Hematopoietic multipotent progenitor cell treated with erythropoietin and hydrocortisone succinate and interleukin-3 and kit ligand, for 6 days (in vitro differentiated cells): ENCODE measurements at places on chromosomes 6 and 20.
A peak's percentile ranks its signal among the peaks of the same experiment; 100 is the strongest.

GRCh38 chr6:163956571-163957407, 542.3 kb downstream of the QKI start:
- DNase-seq, result peak; percentile 91

GRCh38 chr6:70901324-70901723, 55.5 kb downstream of the B3GAT2 start:
- no peak for DNase-seq

DNA sequence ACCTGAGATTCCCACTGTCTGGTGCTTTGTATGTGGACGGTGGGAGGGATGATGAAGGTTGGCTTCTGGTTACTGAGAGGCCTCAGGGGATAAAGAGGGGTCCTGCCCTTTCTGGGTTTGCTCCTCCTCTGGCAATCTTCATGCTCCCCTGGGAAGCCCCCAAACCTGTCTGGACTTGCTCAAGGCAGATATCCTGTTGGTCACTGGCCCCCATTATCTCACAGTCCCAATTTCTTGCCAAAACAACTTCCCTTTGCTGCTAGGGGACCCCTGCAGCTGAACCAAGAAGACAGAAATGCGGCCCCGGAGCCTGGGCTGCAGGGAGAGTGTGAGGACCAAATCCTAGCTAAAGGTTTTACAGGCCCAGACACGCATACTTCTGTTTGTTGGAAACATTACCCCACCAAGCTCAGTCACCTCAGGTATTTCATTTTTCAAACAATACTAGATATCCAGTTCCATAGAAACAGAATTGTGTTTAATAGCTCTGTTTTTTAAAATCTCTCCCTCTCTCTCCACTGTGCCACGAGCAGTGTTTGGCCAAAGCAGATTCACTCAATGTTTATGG, 63.4 kb upstream of the MRPS10 start:
- DNase-seq, result no peak

DNA sequence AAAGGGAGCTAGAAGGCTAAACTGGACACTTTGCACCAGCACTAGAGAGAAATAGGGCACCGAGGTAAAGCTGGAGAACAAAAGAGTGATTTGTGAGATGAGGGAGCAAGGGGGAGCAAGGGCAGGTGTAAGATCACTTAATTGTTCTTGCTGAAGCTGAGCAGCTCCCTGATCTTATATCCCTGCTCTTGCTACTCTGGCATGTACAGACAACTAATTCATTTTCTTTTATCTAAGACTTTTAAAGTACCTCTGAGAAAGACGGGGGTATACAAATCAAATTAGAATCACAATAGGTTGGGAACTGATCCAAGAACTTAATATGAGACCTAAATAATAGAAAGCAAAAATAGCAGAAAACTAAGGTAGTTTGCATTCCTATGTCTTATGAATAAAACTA, 381.7 kb upstream of the POU3F2 start:
- DNase-seq, result no peak

GRCh38 chr6:1952740-1953360, 292.6 kb downstream of the GMDS start:
- DNase-seq, result no peak

- DNase-seq, result no peak
These were observed 361.4 kb upstream of the KCNQ5 start for GRCh38 chr6:72260489-72260888.

GRCh38 chr6:89605861-89606260, 32.7 kb downstream of the LYRM2 start:
- DNase-seq, result no peak

GRCh38 chr20:10936786-10937185, 263.0 kb upstream of the JAG1 start:
- DNase-seq, result no peak

DNA sequence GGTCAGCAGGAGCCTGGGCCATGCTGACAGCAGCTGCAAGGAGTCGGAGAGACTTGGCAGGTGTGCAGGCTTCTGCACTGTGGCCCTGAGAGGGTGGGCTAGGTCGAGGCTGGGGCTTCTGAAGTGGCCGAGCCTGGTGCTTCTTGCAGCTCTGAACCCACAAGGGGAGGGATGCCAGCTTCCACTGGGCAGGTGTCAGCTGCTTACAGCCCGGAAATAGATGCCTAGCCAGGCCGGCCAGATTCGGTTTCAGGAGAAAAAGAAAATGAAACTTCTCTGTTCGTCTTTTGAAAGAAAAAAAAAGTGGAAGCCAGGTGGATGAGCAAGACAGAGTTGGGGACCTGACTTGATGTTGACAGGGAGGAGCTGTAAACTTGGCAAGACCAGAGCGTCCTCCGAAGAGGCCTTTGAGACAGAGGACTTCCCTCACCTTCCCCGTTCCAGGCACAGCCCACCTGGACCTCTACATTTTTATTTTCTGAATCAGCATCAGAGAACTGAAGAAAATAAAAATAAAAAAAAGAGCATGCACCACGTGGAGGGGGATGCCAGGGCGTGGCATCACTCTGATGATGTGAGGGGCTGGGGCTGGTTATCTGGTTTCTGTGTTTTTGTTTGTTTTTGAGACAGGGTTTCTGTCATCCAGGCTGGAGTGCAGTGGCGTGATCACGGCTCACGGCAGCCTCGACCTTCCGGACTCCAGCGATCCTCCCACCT, at the start of gene ZBP1:
TSS of gene ZBP1 (minus strand) at position 153 of the 717 bp plus-strand sequence. CDS start at position 22, 131 bp downstream.
- no peak for DNase-seq

DNA sequence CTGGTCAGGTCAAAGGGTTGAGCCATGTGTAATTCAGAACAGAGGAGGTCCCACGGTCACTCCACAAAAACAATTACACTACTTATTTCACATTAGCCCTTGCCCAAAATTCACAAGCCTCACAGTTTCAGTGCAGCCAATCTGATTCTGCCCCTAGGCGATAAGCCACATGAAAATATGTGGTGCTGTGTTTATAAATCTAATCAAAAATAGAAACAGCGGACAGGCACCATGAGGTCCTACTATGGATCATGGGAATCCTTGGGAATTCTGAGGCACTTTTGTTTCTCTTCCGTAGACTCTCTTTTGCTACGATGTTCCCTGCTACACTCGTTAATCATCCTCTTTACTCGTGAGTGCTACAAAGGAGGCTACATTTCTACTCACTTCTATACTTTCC, 476.1 kb downstream of the TFAP2A start:
- DNase-seq, result no peak

DNA sequence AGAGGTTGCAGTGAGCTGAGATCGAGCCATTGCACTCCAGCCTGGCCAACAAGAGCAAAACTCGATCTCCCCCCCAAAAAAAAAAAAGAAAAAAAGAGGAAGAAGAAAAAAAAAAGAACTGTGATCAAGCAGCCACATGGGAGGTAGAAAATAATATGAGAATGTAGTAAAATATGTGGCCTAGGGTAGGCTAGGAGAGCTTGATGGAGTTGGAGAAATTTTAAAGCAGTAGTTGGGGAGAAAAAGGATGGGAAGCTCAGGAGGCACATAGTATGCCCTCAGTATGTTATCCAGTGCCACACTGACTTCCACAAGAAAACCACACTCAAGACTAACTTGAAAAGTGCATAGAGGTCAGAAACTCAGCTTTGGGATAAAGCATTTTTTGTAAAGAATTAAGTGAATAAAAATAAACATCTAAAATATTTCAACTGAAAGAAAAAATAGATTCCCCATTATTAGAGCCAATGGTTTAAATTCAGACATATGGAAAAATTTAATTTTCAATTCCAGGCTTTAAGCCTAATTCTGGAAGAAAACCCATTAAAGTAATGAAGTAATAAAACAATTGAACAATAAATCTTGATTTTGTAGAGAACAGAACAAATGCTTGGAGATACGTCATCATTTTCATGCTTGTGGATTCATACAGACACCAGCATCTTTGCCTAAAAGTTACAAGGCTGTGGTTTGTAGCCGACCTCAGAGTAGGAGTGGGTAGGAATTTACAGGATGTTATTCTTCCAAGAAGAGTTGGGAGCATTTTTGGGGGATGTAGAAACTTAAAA, 34.7 kb downstream of the PLEKHG1 start:
- DNase-seq, result no peak

- DNase-seq, result peak; percentile 69
These were observed 402.9 kb upstream of the RUNX2 start for GRCh38 chr6:44925100-44925739.

DNA sequence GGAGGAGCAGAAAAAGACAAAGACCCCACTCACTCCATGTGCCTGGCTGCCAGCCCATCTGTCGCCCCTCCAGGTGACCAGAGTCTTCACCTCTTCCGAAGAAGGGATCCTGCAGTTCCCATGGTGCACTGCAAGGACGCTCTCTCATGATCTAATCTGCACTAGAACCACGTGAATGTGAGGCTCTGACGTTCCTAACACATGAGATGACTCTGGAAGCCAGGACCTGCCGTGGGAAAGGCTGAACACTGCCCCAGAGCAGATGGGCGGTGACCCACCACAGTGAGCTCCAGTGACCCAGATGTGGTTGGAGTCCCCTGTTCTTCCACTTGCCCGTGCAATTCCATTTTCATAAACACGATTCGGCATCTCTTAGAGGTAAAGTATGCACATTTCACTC, 39.6 kb upstream of the PDE10A start:
- DNase-seq, result no peak

DNA sequence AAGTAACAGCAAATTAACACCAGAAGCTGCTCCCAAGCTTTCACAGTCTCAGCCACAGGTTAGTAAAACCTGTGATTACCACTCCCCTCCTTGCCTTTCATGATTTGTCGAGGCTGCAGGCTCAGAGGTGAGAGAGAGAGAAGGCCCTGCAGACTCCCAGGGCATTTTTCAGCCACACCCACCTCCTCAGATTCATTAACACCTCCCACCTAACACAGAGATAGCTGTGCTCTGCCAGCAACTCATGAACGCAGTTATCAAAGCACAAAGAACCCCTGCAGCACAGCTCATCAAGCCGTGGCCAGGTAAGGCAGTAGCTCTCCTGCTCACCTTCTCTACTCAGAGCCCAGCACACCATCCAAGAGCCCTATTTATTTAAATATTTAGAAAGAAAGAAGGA, 27.1 kb downstream of the F13A1 start:
- DNase-seq, result no peak

GRCh38 chr6:38188677-38189335, 369.3 kb downstream of the ZFAND3 start:
- no peak for DNase-seq
